ELR (cell line): ENCODE measurements at places on chromosomes 11 and 22.

DNA sequence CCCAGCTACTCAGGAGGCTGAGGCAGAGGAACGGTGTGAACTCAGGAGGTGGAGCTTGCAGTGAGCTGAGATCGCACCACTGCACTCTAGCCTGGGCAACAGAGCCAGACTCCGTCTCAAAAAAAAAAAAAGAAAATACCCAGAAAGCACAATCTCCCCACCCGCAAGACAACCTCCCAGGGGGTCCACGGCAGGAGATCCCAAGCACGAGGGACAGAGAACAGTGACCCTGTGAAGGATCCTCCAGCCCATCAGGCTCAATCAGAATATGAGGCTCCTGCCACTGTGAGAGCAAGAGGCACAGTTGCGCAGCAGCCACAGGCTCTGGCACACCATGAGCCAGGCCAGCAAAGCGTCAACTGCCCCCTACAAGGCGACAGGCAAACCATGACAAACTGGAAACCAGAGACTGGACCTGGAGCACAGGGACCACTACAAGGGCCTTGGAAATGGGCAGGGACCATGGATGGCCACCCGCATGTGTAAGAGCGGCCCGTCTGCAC, 164.8 kb upstream of the GRK3 start:
- DNase-seq = no peak

- DNase-seq = no peak
These were observed 153.6 kb downstream of the MAML2 start for GRCh38 chr11:96189351-96189750.

DNA sequence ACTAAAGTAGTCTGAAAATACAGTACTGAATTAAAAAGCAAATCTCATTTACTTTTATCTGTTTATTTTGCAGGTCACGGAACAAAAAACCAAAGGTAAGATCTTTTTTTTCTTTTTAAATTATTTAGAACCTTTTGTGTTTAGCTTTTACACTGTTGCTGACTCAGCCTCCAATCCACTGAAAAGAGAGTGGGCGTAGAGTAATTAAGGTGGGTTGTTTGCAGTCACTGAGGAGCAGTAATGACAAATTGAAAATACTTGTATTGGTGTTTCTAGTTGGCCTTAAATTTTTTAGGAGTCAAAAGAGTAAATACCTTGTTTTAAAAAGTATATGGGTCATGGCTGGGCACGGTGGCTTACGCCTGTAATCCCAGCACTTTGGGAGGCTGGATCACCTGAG, 73.4 kb downstream of the TNRC6B start:
- no peak for DNase-seq

GRCh38 chr22:47848184-47848920, 1085.9 kb downstream of the TBC1D22A start:
- DNase-seq = no peak

GRCh38 chr22:37209140-37209845, 3.0 kb downstream of the SSTR3 start:
- no peak for DNase-seq

DNA sequence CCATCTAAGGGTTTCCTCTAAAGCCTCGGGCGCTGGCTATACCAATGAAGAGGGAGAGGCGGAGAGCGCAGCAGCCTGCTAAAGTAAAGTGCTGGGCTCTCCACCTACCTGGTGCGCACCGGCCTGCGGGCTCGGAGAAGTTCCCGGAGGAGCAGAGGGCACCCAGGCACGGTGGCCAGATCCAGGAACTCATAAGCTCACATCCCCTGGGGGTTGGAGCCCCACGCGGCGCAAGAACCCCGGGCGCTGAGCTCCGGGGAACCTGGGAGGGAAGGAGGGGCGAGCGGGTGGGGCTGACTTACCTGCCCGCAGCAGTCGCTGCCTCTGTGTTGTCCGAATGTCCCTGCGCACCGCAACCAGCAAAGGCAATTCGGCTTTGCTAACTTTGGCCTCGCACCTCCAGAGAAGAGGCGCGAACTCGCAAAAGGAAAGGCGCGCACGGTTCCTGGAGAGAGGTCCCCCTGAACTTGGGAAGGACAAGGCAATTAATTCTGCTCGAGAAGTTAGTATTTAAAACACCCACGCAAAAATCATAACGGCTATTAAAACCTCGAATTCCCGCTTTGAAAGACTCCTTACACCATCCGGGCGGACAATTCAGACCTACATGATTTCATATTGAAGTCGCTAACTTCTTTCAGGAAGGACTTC, 127.6 kb upstream of the C11orf58 start:
- no peak for DNase-seq

DNA sequence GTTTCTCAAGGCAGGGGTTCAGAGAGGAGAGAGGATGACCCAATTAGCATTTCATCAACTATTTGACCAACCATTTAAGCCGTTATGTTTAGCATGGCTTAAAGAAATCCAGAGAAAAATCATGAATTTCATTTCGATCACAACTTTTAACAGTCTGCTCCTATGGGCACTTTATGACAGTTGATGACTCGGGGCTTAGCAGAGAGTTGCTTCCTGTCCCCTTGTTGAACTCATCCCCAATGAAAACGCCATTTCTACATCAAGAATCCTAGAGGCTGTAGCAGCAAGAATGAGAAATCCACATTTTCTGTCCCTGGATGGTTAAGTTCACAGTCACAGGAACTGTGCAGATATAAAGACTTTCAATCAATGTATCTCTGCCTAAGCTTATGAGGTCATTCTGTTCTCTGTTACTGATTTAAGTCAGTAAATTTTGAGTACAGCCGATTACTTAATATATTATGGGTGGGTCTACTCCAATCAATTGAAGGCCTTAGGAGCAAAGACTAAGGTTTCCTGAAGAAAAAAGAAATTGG, 81.1 kb downstream of the BDNF start:
- peak; percentile 63 for DNase-seq

DNA sequence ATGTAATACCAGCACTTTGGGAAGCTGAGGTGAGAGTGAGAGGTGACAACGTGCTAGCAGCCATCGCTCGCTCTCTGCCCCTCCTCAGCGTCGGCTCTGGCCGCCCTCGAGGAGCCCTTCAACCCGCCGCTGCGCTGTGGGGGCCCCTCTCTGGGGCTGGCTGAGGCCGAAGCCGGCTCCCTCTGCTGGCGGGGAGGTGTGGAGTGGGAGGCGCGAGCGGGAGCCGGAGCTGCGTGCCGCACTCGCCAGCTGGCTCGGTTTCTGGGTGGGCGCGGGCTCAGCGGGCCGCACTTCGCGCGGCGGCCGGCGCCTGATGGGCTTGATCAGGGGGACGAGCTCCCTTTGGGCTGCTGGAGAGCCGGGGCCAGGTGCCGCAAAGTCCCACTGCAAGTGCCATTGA, 98.9 kb upstream of the UBASH3B start:
- no peak for DNase-seq

- DNase-seq = no peak
These were observed 8.8 kb upstream of the PANX2 start for GRCh38 chr22:50161508-50162390.
